ENCODE measurements at places on chromosomes 7 and 10.

DNA sequence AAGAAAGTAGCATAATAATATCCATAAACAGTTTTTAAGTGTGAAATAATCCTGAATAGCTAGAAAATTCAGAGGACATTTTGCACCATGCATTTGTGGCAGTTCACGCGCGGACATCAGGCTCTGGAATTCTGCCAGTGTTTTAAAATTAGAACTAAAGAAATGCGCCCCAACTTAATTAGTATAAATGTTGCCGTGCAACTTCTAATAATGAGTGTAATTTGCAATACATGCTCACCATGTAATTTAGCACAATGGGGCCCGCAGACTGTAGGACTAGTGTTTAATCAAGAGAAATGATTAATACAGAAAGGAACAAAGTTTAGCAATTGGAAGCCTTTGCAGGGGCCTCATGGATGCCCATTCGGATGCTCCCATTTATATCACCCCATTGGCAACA, 96.6 kb downstream of the PTPRE start:
- DNase-seq: no peak

DNA sequence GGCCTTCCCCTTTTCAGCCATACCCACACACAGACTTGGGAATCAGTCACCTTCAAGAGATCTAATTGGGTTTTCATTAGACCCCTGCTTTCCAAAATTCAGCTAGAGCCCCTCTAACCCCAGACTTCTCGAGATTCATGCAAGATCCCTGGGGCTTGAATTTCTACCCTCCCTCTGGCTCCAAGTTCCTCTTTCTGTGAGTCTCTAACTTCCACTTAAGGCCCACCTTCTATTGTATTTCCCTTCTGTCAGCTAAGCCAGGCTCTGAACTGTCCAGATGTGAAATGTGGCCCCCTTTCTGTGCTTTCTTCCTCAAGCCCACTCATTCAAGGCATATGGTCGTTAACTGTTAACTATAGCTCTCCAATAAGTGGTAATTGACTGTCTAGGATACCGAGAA, 132.2 kb downstream of the ZNF365 start:
- no peak for DNase-seq

- DNase-seq: peak; percentile 88
Measured at GRCh38 chr10:101066146-101066895, 4.5 kb downstream of the KAZALD1 start.

GRCh38 chr10:129258283-129258923, 208.6 kb upstream of the MGMT start:
- DNase-seq: no peak

- DNase-seq: peak; percentile 16
Measured at GRCh38 chr7:149573519-149573918, 75.9 kb upstream of the ZNF746 start.

GRCh38 chr7:103687951-103688350, 241.9 kb upstream of the SLC26A5 start:
- DNase-seq: no peak

- no peak for DNase-seq
Measured at GRCh38 chr10:13649844-13650520, 63.2 kb downstream of the PRPF18 start.

DNA sequence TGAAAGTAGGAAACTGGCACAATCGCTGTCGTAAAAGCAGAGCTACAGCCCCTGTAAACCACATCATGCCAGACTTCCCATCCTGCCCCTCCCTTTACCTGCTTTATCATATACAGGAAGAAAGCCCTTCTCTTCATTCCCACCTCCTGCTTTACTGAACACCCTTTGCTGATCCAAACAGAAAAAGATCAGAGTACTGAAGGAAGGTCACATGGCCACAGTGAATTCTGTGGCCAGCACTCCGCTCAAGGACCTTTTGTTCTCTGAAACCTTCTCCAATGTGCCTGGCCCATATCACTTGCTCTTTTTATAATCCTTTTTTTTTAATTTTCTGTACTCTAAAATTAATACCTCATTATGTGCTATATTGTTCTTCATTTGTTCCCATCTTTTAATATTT, 108.8 kb upstream of the LRGUK start:
- DNase-seq: no peak

- no peak for DNase-seq
Measured at GRCh38 chr10:45261946-45262345, 53.5 kb downstream of the OR13A1 start.

GRCh38 chr10:5662708-5663579, 3.5 kb downstream of the ASB13 start:
- no peak for DNase-seq

GRCh38 chr7:113175525-113176104, 57.3 kb upstream of the SMIM30 start:
- DNase-seq: no peak

DNA sequence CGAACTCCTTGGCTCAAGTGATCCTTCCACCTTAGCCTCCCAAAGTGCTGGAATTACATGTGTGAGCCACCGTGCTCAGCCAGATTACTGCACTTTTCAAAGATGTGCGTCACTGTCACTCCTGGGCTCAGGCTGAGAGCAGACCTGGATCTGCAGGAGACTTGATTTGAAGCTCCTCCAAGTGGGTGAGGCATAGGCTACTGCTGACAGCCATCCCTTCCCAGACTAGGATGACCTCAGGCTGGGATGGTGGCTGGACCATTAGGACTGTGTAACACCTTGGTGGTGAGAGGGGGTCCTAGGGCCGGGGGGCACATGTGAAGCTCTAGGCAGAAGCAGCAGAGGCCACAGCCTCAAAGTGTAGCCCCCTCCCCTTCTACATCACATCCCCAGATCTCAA, 8.2 kb upstream of the SRRM3 start:
- DNase-seq: no peak

DNA sequence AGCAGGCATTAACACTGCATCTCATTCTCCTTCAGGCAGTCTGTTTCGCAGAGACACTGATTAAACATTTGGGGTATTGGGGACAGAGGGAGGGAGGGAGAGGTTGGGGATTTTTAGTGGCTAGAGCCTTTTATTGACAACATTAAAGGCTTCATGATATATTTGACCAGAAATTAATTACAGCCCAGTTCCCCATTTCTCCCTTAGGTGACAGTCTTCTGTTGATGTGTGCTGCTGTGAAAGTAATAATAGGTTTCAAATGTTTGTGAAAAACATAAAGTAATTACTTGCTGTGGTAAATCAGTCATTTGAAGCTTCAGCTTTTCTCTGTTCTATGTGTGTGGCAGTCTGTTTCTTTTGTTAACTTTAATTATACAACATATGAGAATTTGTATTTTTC, 105.3 kb upstream of the LRGUK start:
- DNase-seq: no peak

DNA sequence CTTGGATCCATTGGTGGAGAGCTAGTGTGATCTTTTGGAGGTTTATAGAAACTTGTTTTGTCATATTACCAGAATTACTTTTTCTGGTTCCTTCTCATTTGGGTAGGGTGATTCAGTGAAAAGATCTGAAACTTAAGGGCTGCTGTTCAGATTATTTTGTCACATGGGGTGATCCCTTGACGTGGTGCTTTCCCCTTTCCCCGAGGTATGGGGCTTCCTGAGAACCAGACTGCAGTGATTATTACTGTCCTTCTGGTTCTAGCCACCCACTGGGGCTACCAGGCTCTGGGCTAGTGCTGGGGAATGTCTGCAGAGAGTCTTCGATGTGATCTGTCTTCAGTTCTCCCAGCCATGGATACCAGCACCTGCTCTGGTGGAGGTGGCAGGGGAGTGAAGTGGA, 1030.0 kb downstream of the GRM8 start:
- no peak for DNase-seq

GRCh38 chr10:69323622-69324021, 45.3 kb downstream of the HK1 start:
- no peak for DNase-seq

Measured in ACHN (cell line).